BJ (cell line): ENCODE measurements at places on chromosomes 6 and 20. TPM values are rescaled to one million over a fixed set of nuclear protein-coding genes. Genes with fewer than 3 reads are reported as not detected.

The PTPRK gene
- polyA plus RNA-seq = 18.5 and 31.4 TPM in 2 replicates

The PEDS1 gene
- polyA plus RNA-seq = 26.1 and 52.3 TPM in 2 replicates

The SLA2 gene
- not detected in 2 replicates for polyA plus RNA-seq

The LST1 gene
- polyA plus RNA-seq = 0.18 and 0.42 TPM in 2 replicates

The BPIFB2 gene
- not detected in 2 replicates for polyA plus RNA-seq

The RNF182 gene
- polyA plus RNA-seq = 1.4 and 1.9 TPM in 2 replicates

The LGSN gene
- not detected in 2 replicates for polyA plus RNA-seq

The TGM6 gene
- not detected in 2 replicates for polyA plus RNA-seq

The SLC17A4 gene
- polyA plus RNA-seq = not detected in 2 replicates

The FAM217A gene
- polyA plus RNA-seq = not detected in 2 replicates

The ETV7 gene
- polyA plus RNA-seq = 1.4 and 1.8 TPM in 2 replicates

The C6orf52 gene
- polyA plus RNA-seq = 0.28 and 0.74 TPM in 2 replicates

The BEND3 gene
- polyA plus RNA-seq = 0.49 and 0.60 TPM in 2 replicates

GRCh38 chr20:44770484-44771171 lies 25.0 kb downstream of the KCNK15 start:
- no peak for DNase-seq

- no peak for DNase-seq
Measured at GRCh38 chr6:46490425-46491200, 636 bp downstream of the RCAN2 start.

- DNase-seq = no peak
Measured at GRCh38 chr20:58407966-58408557, 19.0 kb downstream of the VAPB start.

GRCh38 chr6:76888351-76888750 lies 574.9 kb downstream of the HTR1B start:
- DNase-seq = no peak

- no peak for DNase-seq
Measured at GRCh38 chr6:27591699-27592480, 119.0 kb upstream of the ZNF184 start.

GRCh38 chr6:119527231-119527578 lies 177.6 kb upstream of the MAN1A1 start:
- DNase-seq = no peak

DNA sequence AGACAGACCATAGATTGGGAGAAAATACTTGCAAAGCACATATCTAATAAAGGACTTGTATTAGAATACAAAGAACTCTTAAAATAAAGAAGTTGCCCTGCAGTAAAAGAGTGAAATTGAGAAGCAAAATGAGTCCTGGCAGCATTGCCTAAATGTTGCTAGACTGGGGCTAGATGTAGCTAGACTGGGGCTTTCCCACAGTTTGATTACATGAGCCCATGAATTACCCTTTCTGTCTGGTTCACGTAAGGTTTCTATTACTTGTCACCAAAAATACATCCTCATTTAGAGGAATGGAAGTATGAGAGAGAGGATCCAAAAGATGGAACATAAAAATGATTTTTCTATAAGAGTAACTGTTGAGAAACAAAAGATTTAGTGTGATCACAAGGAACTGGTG lies 57.6 kb upstream of the CCDC28A start:
- DNase-seq = no peak

DNA sequence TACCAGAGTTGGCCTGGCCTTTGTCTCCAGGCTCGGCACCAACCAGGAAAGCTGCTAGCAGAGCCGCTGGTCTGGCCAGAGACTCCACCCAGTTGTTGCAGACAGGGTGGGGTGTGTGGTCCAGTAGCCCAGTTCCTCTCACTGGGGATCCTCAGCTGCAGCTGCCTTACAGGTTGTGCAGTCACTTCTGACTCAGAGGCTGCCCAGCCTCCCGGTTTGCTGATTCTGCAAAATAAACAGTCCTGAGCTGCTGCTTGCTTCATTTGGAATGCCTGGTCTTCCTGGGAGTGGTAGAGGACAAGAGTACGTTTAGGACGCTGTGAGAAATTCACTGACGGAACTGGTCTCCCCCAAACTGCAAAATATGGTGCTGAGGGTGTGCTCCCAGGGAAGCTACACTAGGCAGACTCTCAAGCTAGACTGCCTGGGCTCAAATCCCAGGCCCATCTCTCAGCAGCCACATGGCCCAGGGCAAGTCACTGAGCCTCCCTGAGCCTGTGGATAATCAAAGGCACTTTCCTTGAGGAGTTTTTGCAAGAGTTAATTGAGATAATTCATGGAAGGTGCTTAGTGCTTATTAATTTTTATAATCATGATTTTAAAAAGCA lies 246.1 kb downstream of the TFAP2C start:
- DNase-seq = peak; percentile 23

- DNase-seq = peak; percentile 57
Measured at GRCh38 chr6:126180585-126180984, 159.3 kb upstream of the CENPW start.

- DNase-seq = no peak
Measured at GRCh38 chr6:11618533-11618932, 81.0 kb downstream of the TMEM170B start.

- DNase-seq = no peak
Measured at GRCh38 chr20:58891718-58892140, 39.2 kb downstream of the GNAS start.

DNA sequence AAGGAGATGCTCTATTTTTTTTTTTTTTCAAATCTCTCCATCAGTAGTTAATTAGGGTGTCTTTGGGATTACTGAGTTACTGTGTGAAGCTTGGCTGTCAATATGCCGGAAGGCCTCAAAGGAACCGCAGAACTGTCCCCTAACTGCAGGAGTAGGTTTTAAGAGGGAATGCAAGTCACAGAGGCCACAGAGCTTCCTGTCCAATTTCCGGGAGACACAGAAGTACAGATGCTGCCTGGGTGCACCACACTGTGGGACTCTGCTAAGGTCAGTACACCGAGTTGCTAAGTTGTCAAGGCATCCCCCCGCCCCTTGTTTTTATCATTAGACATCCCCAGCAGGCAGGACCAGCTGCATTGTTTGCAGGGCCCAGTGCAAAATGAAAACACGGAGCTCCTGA lies 120.2 kb upstream of the RAB32 start:
- no peak for DNase-seq

- no peak for DNase-seq
Measured at GRCh38 chr6:53530346-53530745, 14.6 kb downstream of the GCLC start.

DNA sequence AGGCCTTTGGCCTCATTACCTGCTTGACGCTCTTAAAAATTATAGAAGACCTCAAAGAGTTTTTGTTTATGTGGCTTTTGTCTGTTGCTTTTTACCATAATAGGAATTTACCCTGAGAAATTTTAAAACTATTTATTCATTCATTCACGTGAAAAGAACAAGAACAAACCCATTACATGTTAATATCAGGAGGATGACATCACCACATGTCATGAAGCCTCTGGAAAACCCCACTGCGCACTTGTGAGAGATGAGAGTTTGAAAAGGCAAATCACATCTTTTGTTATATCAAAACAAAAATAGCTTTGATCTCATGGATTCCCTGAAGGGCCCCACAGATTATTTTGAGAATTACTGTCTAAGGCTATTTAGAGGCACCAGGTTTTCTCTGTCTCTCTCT lies 61.3 kb upstream of the EYA2 start:
- DNase-seq = no peak

DNA sequence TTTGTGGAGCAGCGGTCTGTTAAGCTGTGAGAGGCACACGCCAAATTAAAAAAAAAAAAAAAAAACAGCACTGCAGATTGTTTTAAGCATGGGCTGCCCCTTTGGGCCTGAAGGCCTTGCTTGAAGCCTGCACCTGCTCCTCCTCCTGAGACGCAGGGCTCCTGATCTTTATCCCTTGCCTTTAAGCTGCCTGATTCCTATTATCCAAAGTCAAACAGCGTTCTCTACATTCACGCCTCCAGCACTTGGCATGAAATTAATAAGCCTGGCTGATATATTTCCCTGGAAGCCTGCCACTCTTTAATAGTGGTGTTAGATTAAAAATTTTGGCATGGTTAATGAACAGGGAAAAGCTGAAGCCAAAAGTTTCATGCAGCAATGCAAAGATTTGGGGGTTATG lies 163.9 kb downstream of the FAXC start:
- DNase-seq = no peak

GRCh38 chr20:48574383-48574782 lies 253.4 kb downstream of the PREX1 start:
- no peak for DNase-seq

GRCh38 chr6:115945812-115946211 lies 114.9 kb downstream of the FRK start:
- DNase-seq = no peak

- DNase-seq = no peak
Measured at GRCh38 chr6:3887150-3887700, 38.1 kb downstream of the FAM50B start.

GRCh38 chr6:33621711-33622388 lies 728 bp downstream of the ITPR3 start:
- DNase-seq = no peak

- no peak for DNase-seq
Measured at GRCh38 chr6:29627755-29628418, 5.1 kb downstream of the GABBR1 start.

GRCh38 chr6:25012657-25013056 lies 76.9 kb upstream of the RIPOR2 start:
- peak; percentile 55 for DNase-seq

GRCh38 chr20:25408170-25408547 lies 686 bp downstream of the GINS1 start:
- no peak for DNase-seq

- DNase-seq = peak; percentile 41
Measured at GRCh38 chr6:37576336-37576737, 76.6 kb upstream of the CCDC167 start.

DNA sequence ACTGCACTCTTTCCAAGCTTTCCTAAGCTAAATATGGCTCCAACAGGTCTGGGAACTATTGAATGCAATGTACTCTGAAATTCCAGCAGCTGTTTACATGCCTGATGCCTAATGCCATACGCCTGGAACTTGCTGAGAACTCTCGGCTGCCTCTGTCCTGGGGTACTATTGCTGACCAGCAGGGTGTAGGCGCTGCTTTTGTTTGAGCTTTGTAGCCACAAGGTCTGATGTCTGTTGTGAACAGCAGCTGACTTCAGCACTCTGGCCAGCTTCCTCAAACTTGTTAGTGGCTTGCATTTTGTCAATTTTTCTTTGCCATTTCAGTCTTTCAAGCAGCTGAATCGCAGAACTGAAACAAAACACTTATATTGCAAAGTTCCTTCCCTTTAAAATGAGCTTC lies 26.7 kb downstream of the SAYSD1 start:
- no peak for DNase-seq

- peak; percentile 56 for DNase-seq
Measured at GRCh38 chr20:17912916-17913315, 55.7 kb downstream of the SNX5 start.

GRCh38 chr6:151442371-151442770 lies 9.6 kb downstream of the RMND1 start:
- DNase-seq = no peak

- DNase-seq = no peak
Measured at GRCh38 chr6:53282234-53282633, 66.5 kb downstream of the ELOVL5 start.

GRCh38 chr6:152052061-152052460 lies 244.6 kb downstream of the ESR1 start:
- DNase-seq = no peak

GRCh38 chr20:38601216-38602184 lies at the start of gene ARHGAP40:
Gene ARHGAP40, plus strand, starts transcription at chr20:38601809.
- DNase-seq = no peak

DNA sequence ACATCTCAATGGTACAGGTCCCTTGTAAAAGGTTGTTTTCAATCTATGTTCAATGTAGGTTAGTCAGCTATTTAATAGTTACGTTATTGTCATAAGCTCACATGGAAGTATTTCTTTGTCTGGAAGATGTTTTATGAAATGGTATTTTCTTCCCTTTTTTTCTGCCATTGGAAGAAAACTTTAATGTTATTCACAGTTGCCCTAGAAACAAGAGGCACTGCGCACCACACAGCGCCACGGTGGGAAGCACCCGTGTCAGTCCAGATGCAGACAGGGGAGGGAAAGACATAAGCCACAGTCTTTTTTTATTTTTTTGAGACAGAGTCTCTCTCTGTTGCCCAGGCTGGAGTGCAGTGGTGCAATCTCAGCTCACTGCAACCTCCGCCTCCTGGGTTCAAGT lies 82.1 kb downstream of the GCNT2 start:
- no peak for DNase-seq

DNA sequence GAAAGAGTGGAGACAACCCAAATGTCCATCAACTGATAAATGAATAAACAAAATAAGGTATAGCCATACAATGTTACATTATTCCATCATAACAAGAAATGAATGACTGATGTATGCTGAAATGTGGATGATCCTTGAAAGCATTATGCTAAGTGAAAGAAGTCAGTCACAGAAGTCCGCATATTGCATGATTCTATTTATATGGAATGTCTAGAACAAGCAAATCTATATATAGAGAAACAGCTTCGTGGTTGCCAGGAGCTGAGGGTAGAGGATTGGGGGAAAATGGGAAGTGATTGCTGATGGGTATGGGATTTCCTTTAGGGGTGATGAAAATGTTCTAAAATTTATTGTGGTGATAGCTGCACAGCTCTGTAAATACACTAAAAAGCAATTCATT lies 196.8 kb downstream of the ATXN1 start:
- DNase-seq = no peak
